ENCODE measurements at places on chromosomes 5 and 9.

GRCh38 chr5:74122175-74122574, 496.2 kb downstream of the ARHGEF28 start:
- DNase-seq = no peak

GRCh38 chr9:32707326-32707725, 71.9 kb upstream of the TAF1L start:
- no peak for DNase-seq

GRCh38 chr9:77853716-77854115, 177.9 kb downstream of the GNAQ start:
- no peak for DNase-seq

- peak; percentile 88 for DNase-seq
Observed at GRCh38 chr9:78439190-78439865, 142.4 kb downstream of the PSAT1 start.

DNA sequence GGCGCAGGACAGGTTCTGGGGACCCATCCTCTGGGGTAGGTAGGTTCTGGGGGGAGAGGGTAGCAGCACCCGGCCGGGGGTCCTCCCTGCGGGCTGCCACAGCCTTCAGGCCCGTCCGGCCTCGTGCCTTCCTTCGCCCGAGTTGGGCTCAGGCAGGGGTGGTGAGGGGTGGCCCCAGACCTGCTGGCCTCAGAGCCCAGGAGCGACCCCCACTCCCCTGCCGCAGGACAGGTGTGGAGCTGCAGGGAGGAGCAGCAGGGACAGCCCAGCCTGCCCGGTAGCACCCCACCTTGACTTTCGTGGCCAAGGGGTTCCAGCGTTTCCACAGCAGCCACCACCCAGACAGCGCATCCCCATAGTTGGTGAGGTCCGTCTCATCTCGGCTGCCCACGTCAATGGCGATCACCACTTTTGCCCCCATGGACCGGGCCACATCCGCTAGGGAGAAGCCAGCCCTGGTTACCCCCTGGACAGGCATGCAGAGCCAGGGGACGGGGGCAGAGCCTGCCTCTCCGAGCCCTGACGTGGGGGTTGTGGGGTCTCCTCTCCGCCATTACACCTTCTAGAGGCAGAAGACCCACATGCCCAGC, 3.4 kb upstream of the NSMF start:
- DNase-seq = no peak

GRCh38 chr5:170105642-170106611, at the start of gene FOXI1:
Gene FOXI1 (plus strand): TSS chr5:170105897. CDS start chr5:170105958, 61 bp downstream.
- no peak for DNase-seq

- DNase-seq = no peak
Observed at GRCh38 chr5:77065256-77065655, 21.8 kb downstream of the ZBED3 start.

DNA sequence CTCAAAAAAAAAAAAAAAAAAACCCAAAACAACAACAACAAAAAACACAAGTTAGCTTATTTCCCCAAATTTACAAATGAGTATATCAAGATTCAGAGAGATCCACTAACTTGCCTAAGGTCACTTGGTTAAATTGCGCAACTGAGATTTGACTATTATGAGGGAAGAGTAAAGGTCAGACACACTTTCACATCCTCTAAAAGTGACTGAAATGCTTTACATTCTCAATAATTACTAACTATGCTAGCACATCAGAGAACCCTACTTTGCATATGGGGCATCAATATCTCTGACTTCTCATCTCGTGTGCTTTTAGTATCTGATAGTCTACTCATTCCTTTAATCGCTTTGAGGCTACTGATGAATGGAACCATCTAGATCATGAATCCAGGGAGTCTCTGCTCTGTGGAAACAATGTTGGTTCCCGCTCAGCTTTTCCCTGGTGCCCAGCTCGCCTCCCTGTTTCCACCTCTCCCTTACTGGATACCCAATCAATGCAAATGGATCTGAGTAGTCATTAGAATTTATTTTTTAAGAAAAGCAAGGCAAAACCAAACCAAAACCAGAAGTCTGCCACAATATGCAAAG, 182.1 kb upstream of the TRIM32 start:
- no peak for DNase-seq

- DNase-seq = no peak
Observed at GRCh38 chr5:113253037-113253436, 181.8 kb downstream of the TSSK1B start.

DNA sequence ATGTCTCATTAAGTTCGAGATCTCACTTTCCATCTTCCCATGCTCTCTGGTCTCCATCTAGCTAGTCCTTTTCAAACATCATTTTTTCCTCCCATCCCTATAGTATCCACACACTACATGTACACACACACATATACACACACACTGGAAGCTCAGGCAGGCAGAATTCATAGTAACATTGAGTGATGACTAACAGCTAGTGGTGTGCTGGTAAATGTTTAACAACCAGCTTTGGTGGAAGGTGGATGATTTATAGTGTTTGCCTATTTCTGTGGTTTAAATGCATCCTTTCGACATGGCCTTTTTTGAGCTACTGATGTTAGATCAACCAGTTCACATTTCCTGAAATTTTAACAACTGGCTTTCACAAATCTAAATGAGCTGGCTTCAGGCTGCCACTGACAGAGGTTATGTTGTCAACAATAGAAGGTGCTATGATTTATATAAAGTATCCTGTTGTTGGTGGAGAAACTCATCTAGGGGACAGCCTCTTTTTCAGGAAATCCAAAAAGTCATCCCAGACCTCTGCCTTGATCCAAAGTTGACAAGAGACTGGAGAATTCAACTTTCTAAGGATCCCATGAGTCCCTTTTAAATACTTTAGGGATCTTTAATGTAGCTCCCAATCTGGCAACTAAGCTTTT, 117.8 kb downstream of the CCDC192 start:
- no peak for DNase-seq

DNA sequence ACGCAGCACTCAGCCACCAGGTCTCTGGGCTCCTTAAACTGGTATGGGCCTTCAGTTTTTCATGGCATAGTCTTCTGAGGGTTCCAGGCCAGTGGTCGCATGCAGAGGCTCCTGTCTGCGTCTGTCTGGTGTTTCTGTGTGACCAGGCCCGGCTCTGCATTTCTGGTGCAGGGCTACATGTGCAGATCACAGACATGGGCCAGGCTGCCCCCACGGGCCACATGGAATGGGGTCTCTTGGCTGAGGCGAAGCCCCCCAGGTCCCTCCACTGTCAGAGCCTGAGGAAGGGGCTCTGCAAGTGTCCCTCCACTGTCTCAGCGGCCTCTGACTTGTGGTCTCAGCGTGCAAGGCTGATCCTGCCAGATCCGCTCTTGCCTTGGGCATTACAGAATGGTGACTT, 15.6 kb upstream of the CARD19 start:
- no peak for DNase-seq

- no peak for DNase-seq
Observed at GRCh38 chr5:153866176-153866575, 172.5 kb downstream of the FAM114A2 start.

- no peak for DNase-seq
Observed at GRCh38 chr9:137802021-137802420, 75.6 kb upstream of the CACNA1B start.

- DNase-seq = no peak
Observed at GRCh38 chr9:106111039-106111730, 416.8 kb downstream of the TMEM38B start.

Measured in pons (tissue), 1 donor.